ENCODE measurements at places on chromosomes 6 and 20.

GRCh38 chr20:36493051-36493800, 48.1 kb upstream of the MYL9 start:
- peak; percentile 28 for DNase-seq

DNA sequence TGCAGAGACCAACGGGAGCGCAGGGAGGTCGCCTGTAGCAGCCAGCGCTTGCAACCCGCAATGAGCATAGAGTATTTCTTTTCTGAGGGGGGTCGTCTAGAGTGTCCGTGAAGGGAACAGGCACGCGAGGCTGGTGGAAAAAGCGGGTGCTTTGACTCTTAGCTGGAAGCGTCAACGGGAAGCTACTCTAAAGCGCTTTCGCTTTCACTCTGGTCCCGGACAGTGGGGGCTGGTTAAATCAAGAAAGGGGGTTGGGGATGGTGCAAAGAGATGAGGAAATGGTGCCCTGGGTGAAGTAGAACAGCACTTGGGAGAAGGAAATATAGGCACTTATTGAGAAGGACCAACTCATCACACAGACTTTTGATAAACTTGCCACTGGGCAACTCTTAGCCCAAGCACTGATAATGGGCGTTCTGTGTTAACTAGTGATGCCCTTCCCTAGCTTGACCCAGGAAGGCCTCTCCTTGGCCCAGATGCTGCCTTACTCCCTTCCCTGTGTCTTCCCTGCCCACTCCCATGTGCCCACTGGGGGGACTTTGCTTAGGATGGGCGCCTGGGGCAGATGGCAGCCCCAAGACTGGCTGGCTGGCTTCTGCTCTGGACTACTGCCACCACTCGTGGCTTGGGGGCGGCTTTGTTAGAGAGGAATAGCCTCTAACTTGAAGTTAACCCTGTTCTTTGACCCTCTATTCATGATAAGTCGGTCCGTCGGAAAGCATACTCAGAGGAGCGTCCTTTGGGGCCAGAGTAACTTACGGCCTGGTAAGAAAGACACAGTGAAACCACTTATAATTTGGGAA, 585 bp downstream of the PSMB9 start:
- peak; percentile 53 for DNase-seq

DNA sequence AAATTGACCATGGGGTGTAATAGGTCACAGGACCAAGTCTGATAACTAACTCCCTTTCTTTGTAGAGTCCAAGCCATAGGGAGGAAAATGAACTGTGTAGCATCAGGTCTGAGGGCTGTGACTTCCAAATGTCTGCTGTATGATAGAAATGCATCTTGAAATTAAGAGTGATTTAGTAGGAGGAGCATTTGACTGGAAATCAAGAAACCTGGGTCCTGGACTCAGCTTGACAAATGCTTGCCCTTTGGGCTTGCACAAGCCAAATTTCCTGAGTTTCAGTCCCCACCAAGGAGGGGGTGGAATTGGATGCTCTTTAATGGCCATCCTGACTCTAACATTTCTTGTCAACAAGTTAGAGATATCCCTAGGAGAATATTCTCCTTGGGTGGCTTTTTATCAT, 187.0 kb downstream of the PDE7B start:
- no peak for DNase-seq

DNA sequence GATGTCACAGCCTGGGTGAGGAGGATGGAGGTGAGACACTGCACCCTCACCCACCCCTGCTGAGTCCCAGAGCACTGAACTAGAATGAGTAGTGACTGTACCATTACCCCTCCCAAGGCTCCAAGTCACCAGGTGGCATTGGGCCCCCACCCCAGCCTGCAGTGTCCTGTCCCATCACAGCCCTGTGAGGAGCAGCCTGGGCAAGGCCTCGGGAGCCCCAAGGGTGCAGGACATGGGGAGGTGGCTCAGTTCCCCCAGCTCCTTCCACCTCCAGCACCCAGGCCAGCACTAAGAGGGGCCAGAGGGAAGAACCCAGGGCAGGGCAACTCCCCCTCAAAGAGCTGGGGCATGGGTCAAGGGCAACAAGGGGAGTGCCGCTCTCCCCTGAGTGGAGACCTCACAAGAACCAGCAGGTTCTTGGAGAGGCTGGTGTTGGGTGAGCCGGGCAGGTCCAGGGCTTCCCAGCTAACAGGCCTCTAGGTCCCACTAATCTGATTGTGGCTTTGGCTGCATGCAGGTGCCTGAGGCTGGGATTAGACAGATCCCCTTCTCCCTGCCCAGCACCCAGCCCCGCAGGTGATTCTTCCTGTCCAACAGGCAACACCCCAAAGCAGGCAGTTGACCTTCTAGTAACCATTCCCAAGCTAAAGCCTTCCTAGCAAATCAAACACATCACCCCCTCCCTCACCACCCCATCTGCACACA, 2.6 kb downstream of the CST4 start:
- DNase-seq = no peak

DNA sequence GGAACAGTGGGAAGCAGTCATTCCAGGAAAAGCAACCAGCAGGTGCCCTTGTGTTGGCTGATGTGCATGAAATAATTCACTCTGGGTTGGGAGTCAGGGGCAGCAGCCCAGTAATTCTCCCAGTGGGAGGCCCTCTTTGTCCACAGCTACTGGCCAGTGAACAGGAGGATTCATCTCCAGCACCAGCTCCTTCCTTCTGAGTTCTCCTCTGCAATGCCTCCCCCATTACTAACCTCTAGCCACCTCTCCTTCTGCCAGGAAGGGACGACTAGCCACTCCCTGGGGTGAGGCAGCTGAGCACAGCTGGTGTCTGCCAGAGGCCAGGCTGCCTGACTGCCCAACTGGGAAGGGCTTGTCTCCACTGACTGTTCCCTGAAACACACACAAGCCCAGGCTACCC, 12.5 kb upstream of the R3HDML start:
- DNase-seq = no peak

GRCh38 chr6:115194981-115195638, 852.3 kb upstream of the HS3ST5 start:
- DNase-seq = no peak

GRCh38 chr6:98777762-98778161, 56.6 kb upstream of the POU3F2 start:
- DNase-seq = no peak

- no peak for DNase-seq
These were observed 2.4 kb downstream of the PCSK2 start for GRCh38 chr20:17229256-17229655.

DNA sequence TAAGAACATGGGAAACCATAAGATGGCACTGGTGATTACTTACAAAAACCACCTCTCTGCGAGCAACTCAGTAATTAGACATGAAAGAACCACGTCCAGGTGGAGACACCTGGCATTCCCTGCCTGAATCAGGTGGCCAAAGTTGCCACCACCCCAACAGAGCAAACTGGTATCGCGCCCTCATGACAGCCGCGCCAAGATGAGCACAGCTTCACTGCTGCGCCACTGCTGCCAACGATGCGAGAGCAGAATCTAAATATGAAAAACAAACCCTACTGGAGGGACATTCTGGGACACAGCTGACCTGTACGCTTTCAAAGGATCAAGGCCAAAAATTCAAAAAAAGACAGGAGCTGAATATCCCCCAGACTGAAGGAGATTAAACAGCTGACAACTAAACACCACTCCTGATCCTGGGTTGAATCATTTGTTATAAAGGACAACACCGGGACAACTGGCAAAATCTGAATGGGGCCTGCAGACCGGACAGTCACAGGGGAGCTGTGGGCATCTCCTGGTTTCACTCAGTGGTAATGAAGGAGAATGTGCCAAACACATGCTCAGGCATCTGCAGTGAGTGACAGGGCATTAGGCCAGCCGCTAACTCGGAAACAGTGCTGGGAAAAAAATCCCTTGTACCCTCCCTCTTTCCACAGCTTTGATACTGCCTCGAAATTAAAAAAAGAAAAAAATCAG, 17.4 kb downstream of the CST7 start:
- no peak for DNase-seq

GRCh38 chr6:38215225-38215624, 395.7 kb downstream of the ZFAND3 start:
- DNase-seq = no peak
